ENCODE measurements at places on chromosomes 3 and 15. TPM values are rescaled to one million over a fixed set of nuclear protein-coding genes. Genes with fewer than 3 reads are reported as not detected.

The PLAAT1 gene
- not detected for total RNA-seq

The TRPM1 gene
- total RNA-seq: not detected

The ATXN7 gene
- total RNA-seq: 70.0 TPM

The SCAANT1 gene
- total RNA-seq: not detected

The GP5 gene
- 1.1 TPM for total RNA-seq

Measured in activated CD4-positive, alpha-beta T cell treated with anti-CD3 and anti-CD28 coated beads, Interleukin-2, amount 10 ng/mL, durations not matched to agents 7 days and 5 days (primary cell).